ENCODE measurements at places on chromosomes 16 and 17. TPM values are rescaled to one million over a fixed set of nuclear protein-coding genes. Genes with fewer than 3 reads are reported as not detected.

Gene SULT1A1
- 5.1 TPM for total RNA-seq

Gene CAVIN1
- 352 TPM for total RNA-seq

Gene GP1BA
- not detected for total RNA-seq

Gene NLK
- total RNA-seq = 8.1 TPM

Gene SNX20
- total RNA-seq = not detected

Gene NPIPA7
- total RNA-seq = 12.4 TPM

Gene CX3CL1
- total RNA-seq = 0.07 TPM

Gene KRT33A
- not detected for total RNA-seq

Gene CACNG1
- 0.07 TPM for total RNA-seq

Gene VASN
- 3.6 TPM for total RNA-seq

Gene CD7
- total RNA-seq = 0.22 TPM

Gene LGALS9B
- not detected for total RNA-seq

Gene RPAIN
- total RNA-seq = 30.4 TPM

Gene DNAH17
- 1.1 TPM for total RNA-seq

Gene CFAP97D1
- total RNA-seq = 0.07 TPM

Gene MYH2
- total RNA-seq = not detected

Gene RNU2-1
- total RNA-seq = not detected

Gene ZSCAN10
- not detected for total RNA-seq

Gene TM4SF5
- total RNA-seq = 0.77 TPM

Gene ADAD2
- total RNA-seq = not detected

Gene ABCA9
- not detected for total RNA-seq

Gene PERCC1
- not detected for total RNA-seq

Gene CRYBA1
- total RNA-seq = not detected

Gene RTN4RL1
- 25.4 TPM for total RNA-seq

Gene SOCS7
- total RNA-seq = 9.9 TPM

Gene CA7
- total RNA-seq = not detected

Gene NXN
- total RNA-seq = 20.0 TPM

Gene ITPRIPL2
- 19.1 TPM for total RNA-seq

Gene CARD14
- 0.22 TPM for total RNA-seq

Gene SOST
- not detected for total RNA-seq

Gene PIMREG
- 48.3 TPM for total RNA-seq

Gene MSLN
- total RNA-seq = 2.8 TPM

Gene ABCA10
- total RNA-seq = 0.06 TPM

Gene RUNDC3A
- total RNA-seq = 1.1 TPM

Gene TNFSF13
- 0.53 TPM for total RNA-seq

Gene LGALS9C
- total RNA-seq = not detected

Gene PMFBP1
- 0.03 TPM for total RNA-seq

Gene TRPV3
- 0.35 TPM for total RNA-seq

Gene FBXL16
- total RNA-seq = 16.2 TPM

Gene ALOX15
- total RNA-seq = 0.15 TPM

Gene SALL1
- total RNA-seq = 0.36 TPM

Gene CCDC40
- 7.0 TPM for total RNA-seq

Gene PABPN1L
- not detected for total RNA-seq

Gene PCTP
- 19.8 TPM for total RNA-seq

Gene FNDC8
- total RNA-seq = not detected

Gene DNAAF1
- total RNA-seq = 0.20 TPM

Gene VMO1
- total RNA-seq = 1.2 TPM

Gene OR1D5
- not detected for total RNA-seq

Gene DPEP3
- total RNA-seq = not detected

Gene CACNG3
- total RNA-seq = not detected

Gene ENGASE
- 15.6 TPM for total RNA-seq

Gene ST6GALNAC2
- 0.51 TPM for total RNA-seq

Gene CCL4L2
- not detected for total RNA-seq

Gene KRT36
- total RNA-seq = not detected

Data from A549 treated with dexamethasone at 1 μM for 4 hours (cell line).